Naive B cell (primary cell): ENCODE measurements at places on chromosomes 5 and 9. TPM values are rescaled to one million over a fixed set of nuclear protein-coding genes. Genes with fewer than 3 reads are reported as not detected.

Gene PLPPR1
- polyA plus RNA-seq = not detected

Gene ORM2
- polyA plus RNA-seq = not detected

Gene TAF11L5
- polyA plus RNA-seq = not detected

Gene PITX1
- not detected for polyA plus RNA-seq

Gene CDC25C
- not detected for polyA plus RNA-seq

Gene CSF1R
- 1.5 TPM for polyA plus RNA-seq

Gene OBP2B
- polyA plus RNA-seq = not detected

Gene RNF130
- polyA plus RNA-seq = 26.4 TPM

Gene CEL
- not detected for polyA plus RNA-seq

DNA sequence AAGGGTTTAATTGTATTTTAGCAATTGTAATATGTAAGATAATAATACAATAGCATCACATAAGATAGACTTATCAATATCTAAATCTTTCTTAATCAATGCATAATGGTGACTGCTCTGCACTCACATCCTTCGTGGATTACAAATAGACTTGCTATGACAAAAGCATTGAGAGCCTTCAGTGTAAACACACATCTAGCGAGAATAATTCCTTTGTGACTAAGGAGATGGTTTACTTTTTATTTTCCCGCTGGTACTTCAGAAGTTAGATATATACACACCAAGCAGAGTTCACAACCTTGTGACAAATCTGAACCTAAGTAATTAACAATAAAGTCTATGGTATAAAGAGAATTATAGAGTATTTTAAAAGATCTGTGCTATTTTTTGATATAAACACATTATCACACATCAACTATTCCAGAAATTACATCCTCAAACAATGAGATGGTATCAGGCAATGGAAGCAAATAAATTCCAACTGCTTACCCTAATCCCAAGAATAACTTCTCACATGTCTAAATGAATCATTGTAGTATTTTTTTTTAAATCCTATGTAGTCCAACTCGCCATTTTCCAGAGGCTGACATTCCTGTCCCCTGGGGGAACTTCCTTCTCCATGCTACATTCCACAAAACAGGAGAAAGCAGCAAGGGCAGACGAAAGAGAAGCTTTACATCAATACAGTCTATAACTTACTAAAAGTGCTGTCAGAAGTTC is 51.2 kb downstream of the MAPKAP1 start:
- peaks cover 16% of the 10 kb centered on the region for H3K36me3 ChIP-seq
- no peak for DNase-seq
- no peaks in the 10 kb centered on the region for H3K27me3 ChIP-seq
- H3K4me1 ChIP-seq = peaks cover 35% of the 10 kb centered on the region
- H3K27ac ChIP-seq = no peak overlapping the region

- no peaks in the 10 kb centered on the region for H3K36me3 ChIP-seq
- H3K27me3 ChIP-seq = peaks cover 3% of the 10 kb centered on the region
- DNase-seq = no peak
- no peak overlapping the region for H3K4me3 ChIP-seq
These were observed 89.6 kb downstream of the TARS1 start for GRCh38 chr5:33530183-33531036.

DNA sequence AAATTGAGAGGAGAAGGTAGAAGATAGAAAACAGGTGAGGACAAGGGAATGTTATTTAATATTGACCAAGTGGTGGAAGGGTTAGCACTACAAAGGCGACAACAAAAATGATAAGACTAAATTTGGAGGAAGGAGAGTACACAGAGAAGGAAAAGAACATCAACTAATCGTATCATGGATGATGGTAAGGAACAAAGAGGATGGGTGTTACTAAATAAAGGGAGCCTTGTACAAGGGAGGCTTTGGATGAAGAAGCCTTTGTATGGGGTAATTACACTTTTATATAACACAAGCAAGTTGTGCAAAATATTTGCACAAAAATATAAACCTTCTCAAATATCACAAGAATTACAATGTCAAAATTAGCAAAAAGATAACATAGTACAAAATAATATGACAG is 125.7 kb downstream of the ZNF608 start:
- no peak overlapping the region for H3K4me3 ChIP-seq
- DNase-seq = no peak
- H3K4me1 ChIP-seq = peaks cover 3% of the 10 kb centered on the region
- no peaks in the 10 kb centered on the region for H3K27me3 ChIP-seq
- H3K27ac ChIP-seq = no peak overlapping the region
- no peaks in the 10 kb centered on the region for H3K36me3 ChIP-seq

DNA sequence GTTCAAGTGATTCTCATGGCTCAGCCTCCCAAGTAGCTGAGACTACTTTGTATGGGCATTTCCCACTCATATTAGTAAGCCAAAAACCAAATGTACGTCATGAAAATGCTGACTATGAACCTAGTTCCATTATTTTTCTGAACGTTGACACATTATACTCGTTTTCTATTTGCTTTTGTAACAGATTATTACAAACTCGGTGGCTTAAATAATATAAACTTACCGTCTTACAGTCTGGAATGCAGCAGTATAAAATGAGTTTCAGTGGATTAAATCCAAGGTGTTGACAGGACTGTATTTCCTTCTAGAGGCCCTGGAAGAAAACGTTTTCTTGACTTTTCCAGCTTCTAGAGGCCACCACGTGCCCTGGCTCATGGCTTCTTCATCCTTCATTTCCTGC is 517.0 kb downstream of the GADD45G start:
- H3K27ac ChIP-seq = no peak overlapping the region
- H3K4me1 ChIP-seq = no peaks in the 10 kb centered on the region
- H3K4me3 ChIP-seq = no peak overlapping the region
- no peak for DNase-seq
- H3K36me3 ChIP-seq = peaks cover 5% of the 10 kb centered on the region

DNA sequence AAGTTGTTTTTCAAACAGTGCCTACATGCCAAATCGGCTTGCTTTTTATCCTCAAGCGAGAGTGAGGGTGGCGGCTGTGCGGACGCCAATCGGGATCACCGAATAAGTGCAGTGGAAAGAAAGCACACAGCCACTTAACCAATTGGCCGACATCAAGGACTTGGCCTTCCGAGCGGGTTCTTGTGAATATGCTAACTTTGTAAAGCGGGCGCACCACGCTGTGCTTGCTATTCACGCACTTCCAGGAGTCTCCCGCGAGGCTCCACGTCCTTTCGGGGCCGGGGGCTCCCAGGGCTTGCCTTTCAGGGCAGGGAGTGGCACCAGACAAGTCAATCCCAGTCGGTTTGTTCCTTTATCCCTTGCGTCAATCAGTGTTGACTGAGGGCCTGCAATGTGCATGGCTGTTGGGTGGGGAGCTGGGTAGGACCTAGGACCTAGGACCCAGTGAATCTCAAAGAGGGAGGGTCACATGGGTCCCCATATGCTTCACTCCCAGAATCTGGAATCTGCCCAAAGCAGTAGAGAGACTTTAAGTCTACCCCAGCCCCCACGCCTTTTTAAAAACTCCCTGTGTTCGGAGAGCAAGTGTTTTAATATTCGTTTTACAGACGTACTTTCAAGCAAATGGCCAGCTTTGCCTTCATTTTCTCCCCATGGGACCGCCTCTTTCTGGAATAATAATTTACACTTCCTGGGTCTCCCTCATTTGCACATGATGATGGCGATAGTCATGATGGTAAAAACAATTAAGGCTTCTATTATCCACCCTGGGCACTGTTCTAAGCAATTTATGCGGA is 2.0 kb upstream of the GCNT4 start:
- peak overlapping the region; percentile 71 for H3K4me3 ChIP-seq
- H3K4me1 ChIP-seq = peaks cover 18% of the 10 kb centered on the region
- no peak for DNase-seq
- H3K27me3 ChIP-seq = peaks cover 67% of the 10 kb centered on the region
- no peak overlapping the region for H3K27ac ChIP-seq

DNA sequence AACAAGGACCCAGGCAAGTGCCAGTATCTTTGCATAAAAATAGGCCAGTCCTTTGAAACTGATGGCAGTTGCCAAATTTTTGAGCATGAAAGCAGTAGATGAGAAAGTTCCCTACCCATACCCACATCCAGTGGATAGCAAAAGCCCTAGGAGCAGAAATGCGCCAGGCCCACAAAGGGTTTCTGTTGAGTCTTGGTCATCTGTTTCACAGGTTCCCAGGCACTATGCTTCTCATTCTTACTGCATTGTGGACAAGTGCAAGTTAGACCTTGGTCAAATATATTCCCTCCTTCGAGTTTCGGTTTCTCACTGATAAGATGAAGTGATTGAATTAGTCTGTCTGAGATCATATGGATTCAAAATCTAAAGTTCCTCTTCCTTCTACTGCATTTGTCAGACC is 152.3 kb downstream of the NR3C1 start:
- H3K4me1 ChIP-seq = peaks cover 18% of the 10 kb centered on the region
- H3K4me3 ChIP-seq = no peak overlapping the region
- no peak for DNase-seq
- no peaks in the 10 kb centered on the region for H3K27me3 ChIP-seq
- H3K27ac ChIP-seq = no peak overlapping the region
- H3K36me3 ChIP-seq = no peaks in the 10 kb centered on the region

- peaks cover 4% of the 10 kb centered on the region for H3K27me3 ChIP-seq
- H3K36me3 ChIP-seq = no peaks in the 10 kb centered on the region
- DNase-seq = no peak
- no peak overlapping the region for H3K27ac ChIP-seq
These were observed 212.4 kb upstream of the C9orf72 start for GRCh38 chr9:27785714-27786100.

DNA sequence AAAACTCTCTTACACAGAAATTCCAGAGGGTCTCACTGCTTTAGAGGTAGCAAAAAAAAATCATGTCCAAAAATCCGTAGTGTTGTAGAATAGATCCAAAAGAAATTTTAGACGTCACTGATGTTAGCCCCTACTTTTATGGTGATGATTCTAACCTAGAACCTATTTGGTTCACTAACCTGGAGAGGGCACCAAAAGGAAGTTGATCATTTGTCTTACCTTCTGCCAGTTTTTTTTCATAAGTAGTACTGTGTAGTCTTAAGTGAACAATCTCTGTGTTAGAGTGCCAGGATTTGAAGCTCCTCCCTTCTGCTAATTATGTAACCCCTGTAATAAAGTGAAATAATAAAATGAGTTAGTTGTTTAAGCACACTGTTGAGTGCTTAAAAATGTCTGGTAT is 215.2 kb downstream of the SMARCA2 start:
- no peaks in the 10 kb centered on the region for H3K27me3 ChIP-seq
- no peaks in the 10 kb centered on the region for H3K36me3 ChIP-seq
- H3K4me1 ChIP-seq = peaks cover 16% of the 10 kb centered on the region

- no peaks in the 10 kb centered on the region for H3K36me3 ChIP-seq
- no peaks in the 10 kb centered on the region for H3K4me1 ChIP-seq
- no peak for DNase-seq
- H3K4me3 ChIP-seq = no peak overlapping the region
- no peak overlapping the region for H3K27ac ChIP-seq
These were observed 348.5 kb downstream of the BNC2 start for GRCh38 chr9:16521868-16522411.

- no peak overlapping the region for H3K27ac ChIP-seq
- no peak for DNase-seq
- no peaks in the 10 kb centered on the region for H3K27me3 ChIP-seq
- no peaks in the 10 kb centered on the region for H3K4me1 ChIP-seq
These were observed 178.0 kb downstream of the ESM1 start for GRCh38 chr5:54807421-54807820.

DNA sequence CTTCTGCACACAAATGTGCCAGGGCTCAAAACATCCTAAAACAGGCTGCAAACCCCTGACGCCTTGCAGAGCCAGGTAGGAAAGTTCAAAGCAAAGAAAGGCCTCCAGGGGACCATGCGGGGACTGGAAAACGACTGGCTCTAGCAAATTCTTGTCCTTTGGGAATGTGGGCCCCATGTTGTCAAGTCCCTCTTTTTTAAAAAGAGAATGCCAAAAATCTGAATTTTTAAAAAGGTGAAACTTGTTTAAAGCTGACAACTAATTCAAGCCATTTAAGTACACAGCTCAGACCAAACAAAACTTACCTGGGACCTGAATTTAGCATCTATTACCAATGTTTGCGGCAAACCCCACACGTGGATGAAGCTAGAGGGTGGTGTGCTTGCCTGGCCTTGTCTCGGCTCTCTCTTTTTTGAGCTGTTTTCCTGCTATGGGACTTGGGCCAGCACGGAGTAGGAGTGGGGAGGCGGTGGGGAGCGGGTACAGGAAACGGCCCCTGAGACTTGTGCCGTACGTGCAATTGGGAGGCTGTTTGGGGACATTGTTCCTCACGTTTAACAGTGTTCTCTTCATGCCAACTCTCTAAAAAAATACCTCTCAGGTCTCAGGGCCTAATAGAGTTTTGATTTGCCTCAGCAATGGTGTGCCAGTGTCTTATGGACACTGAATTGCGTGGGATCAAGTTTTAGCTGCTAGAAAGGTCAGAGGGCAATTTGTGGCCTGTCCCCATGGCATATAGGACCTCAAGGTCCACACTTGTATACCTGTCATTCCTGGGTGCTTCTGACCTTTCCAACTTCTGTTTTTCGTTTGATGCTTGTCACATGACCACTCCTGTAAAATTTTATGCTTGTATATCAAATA is 15.1 kb upstream of the PHF19 start:
- DNase-seq = no peak
- peaks cover 50% of the 10 kb centered on the region for H3K4me1 ChIP-seq
- no peaks in the 10 kb centered on the region for H3K27me3 ChIP-seq

- H3K4me3 ChIP-seq = peak overlapping the region; percentile 99
- DNase-seq = no peak
- H3K27me3 ChIP-seq = no peaks in the 10 kb centered on the region
These were observed 1.9 kb upstream of the GPBP1 start for GRCh38 chr5:57171816-57172465.
